HuH-7 (cell line): ENCODE measurements at places on chromosomes 11 and 22.

DNA sequence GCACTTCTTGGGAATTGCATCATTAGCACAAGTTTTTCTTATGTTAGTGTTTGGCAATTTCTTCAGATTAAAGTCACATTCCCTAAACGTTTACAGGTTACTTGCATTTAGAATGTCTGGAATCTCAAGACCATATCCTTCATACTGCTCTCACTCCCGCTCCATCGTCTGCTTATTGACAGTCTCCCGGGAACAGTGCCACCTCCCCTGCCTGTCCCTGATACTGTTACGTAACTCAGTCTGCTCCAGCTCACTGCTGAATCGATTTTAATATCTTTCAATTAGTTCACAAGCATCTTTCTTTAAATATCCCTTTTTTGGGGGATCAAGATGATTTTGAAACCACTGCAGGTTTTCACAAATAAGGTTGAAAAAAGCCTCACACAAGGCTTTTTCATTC, 48.2 kb downstream of the GLYATL2 start:
- DNase-seq: no peak

GRCh38 chr11:102886999-102887398, 12.2 kb upstream of the MMP12 start:
- DNase-seq: no peak

GRCh38 chr11:87254562-87254961, 216.8 kb downstream of the TMEM135 start:
- DNase-seq: no peak

DNA sequence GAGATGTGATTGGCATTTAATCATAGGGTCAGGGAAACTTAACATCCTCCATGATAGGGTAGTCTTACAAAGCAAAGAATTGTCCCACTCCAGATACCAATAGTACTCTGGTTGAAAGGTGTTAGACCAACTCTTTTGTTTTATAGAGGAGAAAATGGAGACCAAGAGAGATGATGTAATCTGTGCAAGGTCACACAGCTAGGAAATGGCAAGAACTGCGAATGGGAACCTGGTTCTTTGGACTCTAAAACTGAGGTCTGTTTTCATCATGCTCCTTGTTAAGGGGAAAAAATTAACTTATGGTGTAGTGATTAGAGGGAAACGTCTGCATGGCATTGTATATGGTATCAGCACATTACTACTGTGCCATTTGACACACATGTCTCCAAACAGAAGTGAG, 171.1 kb downstream of the COMMD9 start:
- no peak for DNase-seq

GRCh38 chr11:83371489-83371888, 85.3 kb upstream of the CCDC90B start:
- DNase-seq: no peak

DNA sequence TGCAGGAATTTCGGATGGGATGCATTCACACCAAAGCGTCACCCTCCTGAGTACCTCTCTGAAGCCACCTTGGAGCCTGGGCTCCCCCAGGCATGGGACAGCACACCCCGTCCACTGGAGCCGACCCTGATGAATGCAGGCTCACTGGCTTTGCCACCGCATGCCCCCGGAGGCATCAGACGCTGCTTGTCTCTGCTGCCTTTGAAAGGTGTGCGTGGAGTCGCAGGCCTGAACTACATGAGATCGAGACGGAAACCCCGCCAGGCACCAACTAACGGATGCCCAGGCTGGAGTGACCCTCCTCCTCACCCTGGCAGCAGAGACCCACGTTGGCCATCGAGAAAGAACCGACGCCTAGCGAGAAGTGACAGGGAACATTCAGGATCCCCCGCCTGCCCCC, 22.5 kb downstream of the KRTAP5-5 start:
- no peak for DNase-seq

DNA sequence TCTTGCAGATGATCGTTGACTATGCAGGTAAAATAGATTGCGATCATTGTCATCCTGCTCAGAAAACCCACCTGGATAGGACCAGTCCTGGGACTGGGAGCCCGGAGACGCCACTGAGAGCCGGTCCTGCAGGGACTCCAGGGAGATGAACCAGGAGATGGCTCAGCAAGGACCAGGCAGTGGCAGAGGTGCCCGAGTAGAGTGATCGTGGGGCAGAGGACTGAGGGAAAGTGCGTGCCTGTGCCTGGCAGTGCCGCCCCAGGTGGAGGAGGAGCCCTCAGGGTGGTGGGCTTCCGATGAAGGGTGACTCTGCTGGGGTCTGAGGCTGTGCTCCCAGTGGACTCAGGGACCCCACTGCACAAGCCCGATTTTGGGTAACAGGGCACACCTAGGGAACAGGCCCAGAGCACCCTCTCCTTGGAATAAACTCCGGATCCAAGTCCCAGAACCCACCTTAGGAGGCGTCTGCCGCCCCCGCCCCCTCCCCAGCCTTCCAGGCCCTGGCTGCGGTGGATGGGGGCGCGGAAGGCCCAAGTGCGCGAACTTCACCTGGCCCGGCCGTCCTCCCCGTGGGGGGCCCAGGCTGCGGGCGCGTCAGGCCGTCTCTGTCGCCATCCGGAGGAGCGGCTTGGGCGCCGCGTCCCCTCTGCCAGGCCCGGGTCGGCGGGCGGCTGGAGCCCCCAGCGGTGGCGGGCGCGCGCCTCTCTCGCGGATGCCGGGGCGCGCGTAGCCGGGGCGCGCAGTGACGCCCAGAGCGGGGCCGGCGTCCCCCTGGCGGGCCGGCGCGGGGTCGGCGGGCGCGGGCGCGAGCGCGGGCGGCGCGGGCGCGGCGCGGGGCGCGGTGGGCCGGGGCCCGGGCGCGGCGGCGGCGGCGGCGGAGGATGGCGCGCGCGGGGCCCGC, 1338.8 kb downstream of the BRD1 start:
- no peak for DNase-seq

DNA sequence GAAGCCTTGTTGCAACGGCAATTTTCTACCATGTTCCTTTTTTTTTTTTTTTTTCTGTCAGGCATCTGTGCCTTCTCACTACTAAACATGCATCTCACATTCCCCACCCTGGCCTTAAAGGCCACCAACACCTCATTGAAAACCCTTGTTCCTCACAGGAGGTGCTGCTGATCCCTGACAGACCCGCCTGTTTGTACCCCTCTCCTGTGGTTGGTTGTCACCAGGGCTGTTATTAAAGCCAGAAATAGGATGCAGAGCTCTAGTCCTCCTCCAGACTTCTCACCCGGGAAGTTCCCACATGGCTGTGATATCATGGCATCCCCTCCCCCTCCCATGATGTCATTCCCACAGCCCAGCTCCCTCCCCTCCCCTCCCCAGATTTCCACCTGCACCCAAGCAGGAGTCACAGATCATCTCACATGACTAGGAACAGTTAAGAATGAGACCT, 302.8 kb upstream of the NCAM1 start:
- no peak for DNase-seq

DNA sequence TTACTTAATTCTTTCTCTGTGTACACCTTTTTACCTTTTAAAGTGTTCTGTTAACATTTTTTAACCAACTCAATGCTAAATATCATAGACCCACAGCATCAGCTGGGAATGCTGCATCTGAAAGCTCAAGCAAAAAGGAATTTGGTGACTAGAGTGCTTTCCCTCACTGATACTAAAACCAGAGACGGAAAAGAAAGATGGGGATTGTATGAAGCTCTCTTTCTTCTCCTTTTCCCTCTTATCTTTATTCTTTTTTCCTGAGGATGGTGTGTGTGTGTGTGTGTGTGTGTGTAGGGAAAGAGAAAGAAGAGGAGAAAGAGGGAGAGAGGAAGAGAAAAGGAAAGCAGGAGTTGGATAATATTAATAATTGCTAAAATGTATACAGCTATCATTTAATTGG, 4.1 kb upstream of the SIK2 start:
- DNase-seq: no peak

- no peak for DNase-seq
Measured at GRCh38 chr22:20792966-20793728, 19.2 kb downstream of the SERPIND1 start.

- peak; percentile 43 for DNase-seq
Measured at GRCh38 chr11:75867778-75868374, 52.9 kb downstream of the UVRAG start.

DNA sequence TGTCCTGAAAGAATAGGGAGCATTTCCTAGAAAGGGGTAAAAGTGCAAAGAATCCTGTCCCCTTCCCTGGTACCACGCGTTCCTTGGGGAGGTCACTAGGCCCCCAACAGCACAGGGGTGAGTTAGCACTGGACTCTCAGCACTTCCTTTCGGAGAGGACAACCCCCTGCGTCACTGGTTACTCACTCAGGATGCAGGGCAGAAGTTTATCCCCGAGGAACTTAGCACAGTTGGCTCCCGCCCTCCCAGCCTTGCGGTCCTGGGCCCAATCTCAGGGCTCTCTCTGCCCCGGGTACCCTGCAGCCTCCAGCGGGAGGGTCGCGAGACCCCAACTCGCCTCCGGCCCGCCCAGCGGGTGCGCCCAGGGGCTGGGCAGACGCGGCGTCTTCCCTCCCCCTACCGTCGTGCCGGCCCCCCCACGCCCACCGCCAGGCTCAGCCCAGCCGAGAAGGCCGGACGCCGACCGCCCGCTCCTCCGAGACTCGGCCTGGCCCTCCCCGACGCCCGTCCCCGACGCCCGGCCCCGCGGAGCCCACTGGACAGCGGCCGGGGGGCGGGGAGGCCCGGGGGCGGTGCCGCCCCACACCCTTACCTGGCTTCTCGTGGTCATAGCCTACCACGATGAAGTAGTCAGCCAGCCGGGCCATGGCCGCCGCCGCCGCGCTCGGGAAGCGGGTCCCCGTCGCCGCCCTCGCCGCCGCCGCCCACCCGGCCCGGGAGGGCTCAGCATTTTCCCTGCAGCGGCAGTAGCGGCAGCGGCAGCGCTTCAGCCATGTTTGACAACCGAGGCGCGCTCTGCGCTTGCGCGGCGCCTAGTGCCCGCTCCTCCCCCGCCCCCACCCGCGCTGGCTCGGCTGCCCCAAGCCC, at the start of gene SBF2:
TSS of gene SBF2 (minus strand) at position 797 of the 867 bp plus-strand sequence. CDS start at position 647, 150 bp downstream.
- peak; percentile 81 for DNase-seq

GRCh38 chr11:59660621-59661020, 8.2 kb downstream of the PATL1 start:
- no peak for DNase-seq

DNA sequence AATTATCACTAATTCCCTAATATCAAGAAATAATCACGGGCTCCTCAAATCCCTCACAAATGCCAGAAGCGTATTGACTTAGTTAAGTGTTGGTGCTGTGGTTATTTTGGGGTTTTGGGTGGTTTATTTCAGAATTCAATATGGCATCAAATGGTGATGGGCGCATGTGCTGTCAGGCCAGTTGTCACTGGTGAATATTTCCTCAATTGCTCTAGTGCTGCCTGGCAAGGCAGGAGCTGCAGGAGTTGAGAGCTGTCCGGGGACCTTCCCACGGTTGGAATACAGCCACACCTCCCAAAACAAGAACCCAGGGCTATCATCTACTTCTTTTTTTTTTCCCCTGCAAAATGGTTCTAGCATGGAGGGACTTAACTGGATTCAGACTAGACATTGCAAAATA, 10.3 kb downstream of the IGLL5 start:
- DNase-seq: no peak

GRCh38 chr11:122709039-122709760, 53.7 kb downstream of the UBASH3B start:
- DNase-seq: no peak

DNA sequence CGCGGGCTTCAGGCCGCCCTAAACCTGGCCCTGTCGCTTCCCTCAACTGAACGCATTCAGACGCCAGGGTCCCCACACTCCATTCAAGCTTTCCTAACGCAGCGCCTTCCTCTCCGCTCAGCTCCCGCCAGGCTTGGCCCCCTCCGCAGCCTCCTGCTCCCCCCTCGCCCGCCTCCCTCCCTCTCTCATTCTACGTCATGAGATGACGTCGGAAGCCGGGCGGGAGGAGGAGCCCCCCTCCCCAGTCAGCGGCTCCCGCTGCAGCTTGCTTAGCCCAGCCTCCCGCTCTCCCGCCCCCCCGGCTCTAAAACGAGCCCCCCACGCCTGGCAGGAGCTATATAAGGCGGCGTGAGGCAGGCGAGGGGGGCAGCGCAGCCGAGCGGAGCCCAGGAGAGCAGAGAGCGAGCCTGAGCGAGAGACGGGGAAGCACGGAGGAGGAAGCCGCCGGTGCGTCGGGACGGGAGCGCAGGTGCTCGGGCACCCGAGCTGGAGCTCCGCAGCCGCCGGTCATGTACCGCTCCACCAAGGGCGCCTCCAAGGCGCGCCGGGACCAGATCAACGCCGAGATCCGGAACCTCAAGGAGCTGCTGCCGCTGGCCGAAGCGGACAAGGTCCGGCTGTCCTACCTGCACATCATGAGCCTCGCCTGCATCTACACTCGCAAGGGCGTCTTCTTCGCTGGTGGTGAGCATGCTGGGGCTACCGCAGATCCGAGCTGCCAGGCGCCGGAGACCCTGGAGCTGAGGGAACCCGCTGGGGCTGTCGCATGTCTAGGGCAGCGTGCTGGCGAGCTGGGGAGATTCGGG, at the start of gene NPAS4:
TSS of gene NPAS4 (plus strand) at position 365 of the 806 bp plus-strand sequence. CDS start at position 510, 145 bp downstream.
- DNase-seq: no peak

DNA sequence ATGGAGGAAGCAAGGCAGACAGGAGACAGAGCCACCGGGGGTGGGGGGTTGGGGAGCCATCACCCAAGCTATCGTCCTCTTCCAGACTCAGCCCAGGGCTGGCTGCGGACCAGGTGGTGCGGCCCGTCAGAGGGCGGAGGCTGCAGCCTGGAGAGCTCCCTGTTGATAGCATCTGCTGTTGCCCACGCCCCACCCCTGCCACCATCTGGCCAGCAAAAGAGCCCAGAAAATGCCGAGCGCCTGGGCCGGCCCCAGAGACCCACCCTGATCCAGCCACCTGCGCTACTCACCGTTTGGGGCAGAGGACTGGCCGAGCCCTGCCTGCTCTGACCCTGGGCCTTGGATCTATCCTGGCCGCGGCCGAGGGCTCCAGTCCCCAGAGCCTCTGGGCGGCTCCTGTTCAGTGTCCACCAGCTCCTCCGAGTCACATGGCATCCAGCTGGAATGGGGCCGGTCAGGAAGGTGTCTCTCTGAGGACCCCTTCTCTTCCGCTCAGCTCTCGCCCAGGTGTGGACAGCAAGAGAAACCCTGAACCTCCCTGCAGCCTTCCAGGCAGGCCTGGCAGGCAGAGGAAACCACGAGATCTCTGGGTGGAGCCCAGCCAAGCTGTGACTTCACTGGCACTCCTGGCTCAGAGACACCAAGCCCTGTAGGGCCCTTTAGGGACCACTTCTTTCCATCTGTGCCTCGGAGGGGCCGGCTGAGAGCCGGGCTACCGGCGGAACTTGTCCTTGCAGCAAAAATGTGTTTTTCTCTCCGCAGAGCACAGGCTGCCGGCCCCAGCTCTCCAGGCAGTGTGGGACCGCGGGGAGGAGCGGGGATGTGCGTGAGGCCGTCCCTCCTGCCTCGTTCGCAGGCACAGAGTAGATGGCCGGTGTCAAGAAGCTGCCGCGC, at the start of gene MRGPRE:
TSS of gene MRGPRE (minus strand) at position 567 of the 894 bp plus-strand sequence. CDS start 3,618 bp downstream, outside the sequence.
- DNase-seq: no peak

GRCh38 chr11:66951135-66951534, 7.0 kb downstream of the PC start:
- DNase-seq: peak; percentile 84

DNA sequence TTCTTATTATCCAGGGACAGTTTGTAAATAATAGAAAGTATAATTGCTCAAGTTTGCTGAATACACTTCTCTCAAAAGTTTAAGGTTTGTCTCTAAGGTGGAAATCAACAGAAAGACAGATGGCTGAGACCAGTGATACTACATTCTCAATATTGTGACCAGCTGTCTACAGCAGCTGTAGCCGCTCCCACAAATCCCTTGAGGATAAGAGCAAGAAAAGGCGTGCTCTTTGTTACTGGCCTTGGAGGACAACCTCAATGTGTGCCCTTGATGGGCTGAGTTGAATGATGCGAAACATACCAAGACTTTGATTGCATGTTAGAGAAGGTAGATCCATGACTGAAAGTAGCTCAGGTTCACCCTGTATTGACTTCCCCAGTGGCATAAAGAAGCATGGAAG, 6.1 kb downstream of the OR6M1 start:
- no peak for DNase-seq

- DNase-seq: no peak
Measured at GRCh38 chr11:6735306-6735705, 36.5 kb downstream of the OR2AG2 start.
